Activated CD8-positive, alpha-beta T cell treated with anti-CD3 and anti-CD28 coated beads, Interleukin-2, amount 10 ng/mL, durations not matched to agents 7 days and 5 days (primary cell): ENCODE measurements at places on chromosomes 3 and 15.

- no peak overlapping the region for H3K27ac ChIP-seq
- no peak for DNase-seq
- H3K27me3 ChIP-seq, result no peaks in the 10 kb centered on the region
- no peaks in the 10 kb centered on the region for H3K4me1 ChIP-seq
- H3K36me3 ChIP-seq, result peaks cover 13% of the 10 kb centered on the region
Measured at GRCh38 chr15:60416484-60416883, 18.7 kb upstream of the ANXA2 start.

- no peak for DNase-seq
- no peak overlapping the region for H3K27ac ChIP-seq
- H3K4me1 ChIP-seq, result no peaks in the 10 kb centered on the region
- H3K4me3 ChIP-seq, result no peak overlapping the region
- peaks cover 20% of the 10 kb centered on the region for H3K27me3 ChIP-seq
- H3K36me3 ChIP-seq, result no peaks in the 10 kb centered on the region
Measured at GRCh38 chr3:22373827-22374226, 622.8 kb upstream of the ZNF385D start.

GRCh38 chr3:119160815-119161214 lies 12.6 kb upstream of the UPK1B start:
- no peak overlapping the region for H3K4me3 ChIP-seq
- peaks cover 18% of the 10 kb centered on the region for H3K27me3 ChIP-seq
- no peaks in the 10 kb centered on the region for H3K4me1 ChIP-seq
- no peak for DNase-seq
- peaks cover 2% of the 10 kb centered on the region for H3K36me3 ChIP-seq

DNA sequence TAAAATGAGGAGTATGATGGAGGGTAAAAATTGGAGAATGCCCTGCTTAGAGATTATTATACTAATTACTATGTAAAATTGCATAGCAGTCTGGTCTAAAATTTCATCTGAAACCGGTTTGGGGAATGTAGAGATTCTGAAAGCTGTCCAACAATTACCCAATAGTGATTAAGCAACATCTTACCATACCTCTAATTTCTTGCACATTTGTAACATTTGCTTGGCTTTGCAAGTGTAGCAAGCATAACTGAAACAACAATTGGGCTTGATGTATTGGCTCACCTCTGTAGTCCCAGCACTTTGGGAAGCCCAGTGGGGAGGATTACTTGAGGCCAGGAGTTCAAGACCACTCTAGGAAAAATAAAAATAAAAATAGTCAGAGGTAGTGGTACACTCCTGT lies 17.4 kb downstream of the AADACL2 start:
- no peak for DNase-seq
- no peak overlapping the region for H3K27ac ChIP-seq
- no peak overlapping the region for H3K4me3 ChIP-seq
